ENCODE measurements at places on chromosomes 12 and 14.

DNA sequence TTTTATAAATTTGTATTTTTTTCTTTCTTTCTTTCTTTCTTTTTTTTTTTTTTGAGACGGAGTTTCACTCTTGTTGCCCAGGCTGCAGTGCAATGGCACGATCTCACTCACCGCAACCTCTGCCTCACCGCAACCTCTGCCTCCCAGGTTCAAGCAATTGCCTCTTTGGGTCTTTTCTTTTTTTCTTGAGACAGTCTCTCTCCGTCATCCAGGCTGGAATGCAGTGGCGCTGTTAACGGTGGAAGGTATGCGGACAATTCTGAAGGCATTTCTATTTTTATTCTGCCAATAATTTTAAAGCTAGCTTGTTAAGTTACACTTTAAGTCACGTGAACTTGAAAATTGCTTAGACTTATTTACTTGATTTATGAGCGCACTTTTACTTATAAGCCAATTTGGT is 8.8 kb upstream of the PHC1 start:
- DNase-seq: no peak

DNA sequence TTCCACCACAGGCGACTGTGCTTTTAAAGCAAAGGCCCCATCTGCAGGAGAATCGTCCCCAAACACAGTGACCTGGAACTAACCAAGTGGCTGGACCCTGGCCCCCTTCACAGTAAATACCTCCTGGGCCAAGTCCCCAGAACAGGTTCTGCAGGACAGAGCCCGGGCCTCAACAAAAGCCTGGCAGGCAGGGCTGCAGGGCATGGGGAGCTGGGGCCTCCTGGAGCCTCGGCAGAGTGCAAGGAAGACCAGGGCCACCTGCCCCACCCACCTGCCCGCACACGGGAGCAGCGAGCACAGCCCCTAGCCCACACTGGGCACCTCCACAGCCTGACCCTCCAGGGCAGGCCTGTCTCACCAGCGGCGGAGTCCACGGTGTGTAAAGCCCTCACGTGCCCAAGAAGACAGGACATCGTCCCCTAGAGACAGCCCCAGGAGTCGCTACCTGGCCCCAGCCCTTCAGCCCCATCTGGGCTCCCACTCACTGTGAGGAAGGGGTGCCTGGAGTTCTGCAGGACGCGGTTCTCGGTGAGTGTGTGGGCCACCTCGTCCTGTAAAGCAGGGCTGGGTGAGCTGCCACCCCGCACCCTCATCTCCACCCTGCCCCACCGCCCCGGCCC is 21.0 kb downstream of the AKT1 start:
- DNase-seq: no peak

GRCh38 chr14:77667331-77667730 is 40.5 kb downstream of the ALKBH1 start:
- no peak for DNase-seq

- DNase-seq: no peak
Measured at GRCh38 chr12:8773461-8773860, 49.0 kb upstream of the A2ML1 start.

Measured in stimulated activated CD4-positive, alpha-beta T cell treated with anti-CD3 and anti-CD28 coated beads, Interleukin-4, amount 100 ng/mL, for 1 hour (primary cell).